ENCODE measurements at places on chromosomes 11 and 22.

- no peak for DNase-seq
Observed at GRCh38 chr11:134468081-134468668, 56.1 kb upstream of the B3GAT1 start.

DNA sequence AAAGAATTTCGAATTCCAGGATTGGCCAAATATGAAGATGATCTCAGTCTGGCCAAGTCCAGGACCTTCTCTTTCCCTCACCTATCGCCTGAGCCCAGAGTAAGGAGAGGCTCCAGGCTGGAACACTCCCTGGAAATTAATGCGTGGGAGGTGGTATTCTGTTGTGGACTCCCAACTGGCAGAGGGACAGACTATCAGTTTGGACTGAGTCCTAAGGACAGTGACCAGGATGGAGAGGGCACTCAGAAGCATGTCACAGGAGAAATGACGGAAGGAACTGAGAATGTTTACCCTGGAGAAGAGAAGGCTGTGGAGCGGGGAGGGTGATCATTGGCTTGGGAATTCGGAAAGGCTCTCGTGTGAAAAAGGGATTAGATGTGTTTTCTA is 84.4 kb downstream of the RPL27A start:
- DNase-seq = peak; percentile 60

GRCh38 chr22:37043828-37044538 is 7.6 kb upstream of the KCTD17 start:
- DNase-seq = peak; percentile 45

- no peak for DNase-seq
Observed at GRCh38 chr11:128291835-128292234, 295.5 kb downstream of the ETS1 start.

DNA sequence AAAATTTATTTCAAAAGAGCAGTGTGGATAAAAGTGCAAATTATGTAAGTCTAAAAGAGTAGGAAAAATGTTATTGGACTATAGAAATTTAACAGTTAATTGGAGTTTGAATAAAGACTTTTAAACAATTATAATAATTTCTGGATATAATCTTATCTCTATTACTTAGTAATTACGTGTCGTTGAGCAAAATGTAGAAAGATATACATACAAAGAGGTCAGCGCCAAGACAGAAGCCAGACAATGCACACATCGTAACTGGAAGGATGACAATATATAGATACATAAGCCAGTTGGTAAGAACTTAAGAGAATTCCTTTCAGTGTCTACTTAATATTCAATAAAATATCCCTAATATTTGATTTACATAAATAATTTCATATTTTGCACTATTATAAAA is 157.0 kb downstream of the LUZP2 start:
- no peak for DNase-seq

- DNase-seq = no peak
Observed at GRCh38 chr11:73439002-73439843, 63.0 kb downstream of the RELT start.

- no peak for DNase-seq
Observed at GRCh38 chr22:43832393-43833265, 20.5 kb upstream of the EFCAB6 start.

DNA sequence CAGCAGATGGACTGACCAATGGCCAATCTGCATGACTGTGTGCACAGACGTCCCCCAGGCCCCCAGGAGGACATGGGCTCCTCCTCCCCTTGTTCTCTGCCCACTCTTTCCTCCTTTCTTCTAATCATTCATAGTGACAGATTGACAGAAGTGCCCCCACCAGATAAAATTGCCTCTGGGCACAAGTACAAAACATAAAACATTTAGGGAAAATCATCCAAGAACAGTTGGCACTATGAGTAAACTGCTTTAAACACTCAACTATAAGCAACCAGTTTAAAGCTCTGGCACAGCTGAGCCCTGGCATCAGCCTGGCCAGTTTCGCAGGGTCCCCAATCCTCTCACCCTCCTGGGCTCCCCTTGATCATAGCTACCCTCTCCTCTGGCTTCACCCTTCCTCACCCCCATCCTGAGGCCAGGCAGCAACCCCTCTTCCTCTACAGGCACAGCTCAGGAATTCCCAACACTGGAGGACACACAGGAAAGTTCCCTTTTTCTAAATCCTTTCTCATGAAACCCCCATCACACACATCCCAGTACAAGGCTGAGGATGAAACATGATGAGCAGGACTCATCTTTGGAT is 232.9 kb downstream of the BUD13 start:
- DNase-seq = no peak

DNA sequence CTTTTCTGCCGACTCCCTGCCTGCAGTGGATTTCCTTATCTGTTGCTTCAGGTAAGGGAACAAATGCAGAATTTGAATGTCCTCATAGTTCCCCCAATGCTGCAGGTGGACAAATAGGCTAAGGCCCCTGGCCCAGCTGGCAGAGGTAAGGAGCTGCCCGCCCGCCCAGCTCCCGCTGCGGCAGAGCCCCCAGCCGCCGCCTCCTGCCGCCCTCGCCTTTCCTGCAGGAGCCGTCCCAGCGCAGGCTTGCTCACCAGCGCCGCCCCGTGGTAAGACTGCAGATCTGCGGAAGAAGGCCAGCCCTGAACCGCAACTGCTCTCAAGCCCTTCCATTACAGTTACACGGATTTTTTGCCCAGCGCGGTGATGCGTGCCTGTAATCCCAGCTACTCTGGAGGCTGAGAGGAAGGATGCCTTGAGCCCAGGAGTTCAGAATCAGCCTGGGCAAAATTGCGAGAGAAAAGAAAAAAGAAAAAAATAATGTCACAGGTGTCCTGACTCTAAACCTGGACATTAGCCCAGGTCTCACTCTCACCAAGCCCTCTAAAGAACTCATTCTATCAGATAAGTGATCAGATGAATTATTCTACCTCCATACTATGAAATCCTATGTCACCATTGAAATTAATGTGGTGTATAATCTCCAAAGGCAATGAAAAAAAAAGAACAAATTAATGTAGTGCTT is 51.2 kb upstream of the EMID1 start:
- DNase-seq = peak; percentile 38

GRCh38 chr11:62889484-62890437 is 9.1 kb downstream of the SLC3A2 start:
- no peak for DNase-seq

GRCh38 chr11:126791446-126791845 is 209.1 kb downstream of the KIRREL3 start:
- no peak for DNase-seq

GRCh38 chr11:83070731-83071566 is 748 bp downstream of the RAB30 start:
- DNase-seq = no peak

DNA sequence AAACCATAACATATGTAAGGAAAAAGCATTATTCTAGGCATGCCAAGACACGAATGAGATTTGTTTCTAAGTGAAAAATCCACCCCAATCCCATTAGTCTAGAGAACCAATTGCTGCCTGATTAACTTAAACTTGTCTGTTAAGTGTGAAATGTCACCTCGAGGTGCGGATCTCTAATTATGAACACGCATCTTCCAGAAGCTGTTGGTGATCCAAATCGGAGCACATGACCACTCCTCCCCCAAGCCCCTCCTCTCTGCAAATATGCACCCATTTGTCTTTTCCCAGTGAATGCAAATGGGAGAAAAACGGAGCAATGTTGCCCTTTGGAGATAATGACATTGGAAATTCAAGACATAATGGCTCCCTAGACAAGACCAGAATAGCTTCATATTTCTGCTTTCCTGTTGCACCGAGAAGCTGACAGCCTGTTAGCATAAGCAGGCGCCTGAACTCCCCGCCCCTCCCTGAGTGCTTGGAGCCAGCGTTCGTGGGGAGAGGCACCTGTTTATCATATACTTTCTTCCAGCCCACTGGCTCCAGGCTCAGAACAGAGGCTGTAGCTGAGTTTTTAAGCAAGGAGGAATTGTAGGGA is 6.0 kb upstream of the FXYD6 start:
- DNase-seq = no peak

GRCh38 chr11:95506777-95507176 is 275.8 kb upstream of the SESN3 start:
- no peak for DNase-seq

GRCh38 chr11:1983601-1983961 is 14.1 kb downstream of the H19 start:
- DNase-seq = no peak

- no peak for DNase-seq
Observed at GRCh38 chr11:102812188-102812587, 14.2 kb upstream of the MMP1 start.

- DNase-seq = no peak
Observed at GRCh38 chr11:10502770-10503169, 38.2 kb downstream of the RNF141 start.

DNA sequence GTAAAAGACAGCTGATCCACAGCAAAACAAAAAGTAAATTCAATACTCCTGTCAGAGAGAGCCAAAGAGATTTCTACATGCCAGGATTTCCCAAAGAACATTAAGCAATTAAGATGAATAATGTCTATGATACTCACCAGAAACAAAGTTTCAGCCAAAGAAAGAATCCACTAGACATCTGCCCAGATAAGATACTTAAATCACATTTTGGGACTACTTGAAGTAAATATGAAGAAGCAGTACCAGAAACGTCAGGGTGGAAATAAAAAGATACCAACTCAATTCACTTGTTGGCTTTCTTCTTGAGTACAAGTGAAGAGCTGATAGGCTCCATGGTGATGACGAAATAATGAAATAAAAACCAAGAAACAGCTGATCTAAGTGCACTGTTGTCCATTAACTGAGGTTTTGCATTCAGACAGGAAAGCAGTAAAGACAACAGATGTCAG is 31.6 kb upstream of the ARHGAP32 start:
- no peak for DNase-seq

DNA sequence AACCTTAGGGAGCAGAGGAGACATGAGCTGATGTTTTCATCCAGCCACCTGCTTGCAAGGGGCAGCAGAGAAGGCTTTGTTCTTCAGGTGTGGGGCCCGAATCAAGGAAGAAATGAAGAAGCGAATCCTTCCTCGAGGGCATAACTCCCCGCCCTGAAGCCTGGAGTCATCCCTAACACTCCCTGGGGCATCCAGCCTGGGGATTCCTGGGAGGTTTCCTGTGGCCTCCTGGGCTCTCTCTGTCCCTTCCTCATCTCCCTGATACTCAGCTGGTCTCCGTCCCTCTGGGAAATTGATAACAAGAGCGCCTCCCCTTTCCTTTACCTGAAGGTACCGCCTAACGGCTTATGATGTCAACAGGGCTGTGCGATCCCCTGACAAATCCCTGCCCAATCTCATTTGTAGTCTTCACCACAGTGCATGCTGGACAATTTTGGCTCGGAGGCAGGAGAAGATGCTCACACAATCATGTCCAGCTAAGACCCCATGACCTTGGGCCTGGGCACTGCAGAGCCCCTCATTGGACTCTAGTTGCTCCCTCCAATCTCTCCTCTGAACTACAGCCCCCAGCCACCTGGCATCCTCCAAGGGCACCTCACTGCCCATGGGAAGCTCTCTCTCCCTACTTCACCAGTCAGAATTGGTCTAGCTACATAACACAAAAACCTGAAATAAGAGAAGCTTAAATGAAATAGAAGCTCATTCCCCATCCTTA is 80.6 kb upstream of the RTL6 start:
- DNase-seq = peak; percentile 42

GRCh38 chr11:66221726-66222236 is 46.7 kb upstream of the RAB1B start:
- DNase-seq = peak; percentile 65

DNA sequence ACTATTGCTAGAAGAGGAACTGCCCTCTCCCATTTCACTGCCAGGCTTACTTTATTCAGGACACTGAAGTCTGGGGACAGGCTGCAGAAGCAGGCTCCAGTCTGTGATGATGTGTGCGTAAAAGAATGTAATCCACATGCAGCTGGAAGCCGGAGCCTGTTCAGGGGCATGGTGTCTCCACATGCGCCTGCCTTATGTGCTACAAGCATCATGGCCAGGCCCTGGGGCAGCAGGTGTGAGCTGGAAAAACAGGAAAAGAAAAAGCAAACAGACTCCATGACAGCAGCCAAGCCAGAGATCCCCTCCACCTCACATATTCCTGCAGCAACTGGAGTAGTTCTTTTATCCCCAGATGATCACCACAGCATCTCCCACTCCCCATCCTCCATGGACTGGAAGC is 33.4 kb downstream of the ARFGAP2 start:
- DNase-seq = peak; percentile 91

DNA sequence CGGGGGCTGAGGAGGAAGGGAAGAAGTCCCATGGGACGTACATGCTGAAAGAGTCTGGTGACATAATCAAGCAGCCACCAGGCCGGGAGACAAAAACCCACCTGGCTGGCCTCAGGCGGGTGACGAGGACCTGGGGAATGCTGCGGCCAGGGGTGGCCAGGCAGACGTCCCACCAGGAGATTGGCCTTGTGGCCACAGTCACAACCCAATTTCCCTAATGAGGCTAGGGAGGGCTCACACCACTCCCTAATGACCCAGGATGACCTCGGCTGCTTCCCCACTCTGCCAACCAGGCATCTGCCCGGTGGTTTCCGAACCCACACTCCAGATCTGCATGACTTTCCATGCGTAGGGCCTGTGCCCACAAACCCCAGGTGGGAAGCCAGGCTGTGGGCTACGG is 66.9 kb downstream of the SCUBE1 start:
- DNase-seq = no peak

DNA sequence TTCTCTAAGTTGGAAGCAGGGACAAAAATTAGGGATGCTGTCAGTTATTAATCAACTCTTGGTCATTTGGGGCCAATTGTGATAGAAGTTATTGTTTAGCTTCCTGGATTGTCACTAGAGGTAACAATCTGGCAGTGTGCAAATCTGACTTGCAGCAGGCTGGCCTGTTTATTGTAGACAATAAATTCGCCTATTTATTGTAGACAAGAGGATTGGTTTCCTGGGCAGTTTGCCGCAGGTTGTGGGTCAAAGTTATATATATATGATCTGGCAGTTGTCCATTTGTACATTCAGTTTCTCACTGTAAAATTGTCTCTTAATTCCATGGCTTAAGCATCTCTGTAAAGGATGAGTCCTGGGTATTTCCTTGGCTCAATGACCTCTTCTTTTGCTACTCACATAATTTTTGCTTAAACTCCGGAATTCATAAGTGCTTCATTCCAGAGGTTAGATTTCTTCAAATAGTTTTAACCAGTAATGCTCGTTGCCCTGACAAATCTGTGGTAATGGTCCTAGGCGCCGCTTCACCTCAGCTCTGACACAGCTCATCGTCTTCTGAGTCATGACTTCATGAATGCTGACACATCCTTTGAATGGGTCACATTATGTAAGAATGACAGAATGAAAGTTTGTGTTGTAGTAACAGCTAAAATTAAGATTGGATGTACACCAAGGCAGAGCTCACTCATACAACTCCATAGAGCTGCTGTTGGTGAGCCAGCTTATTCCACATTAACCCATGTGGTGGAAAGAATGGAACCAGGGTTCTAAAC is 7.8 kb upstream of the MMP3 start:
- DNase-seq = no peak

GRCh38 chr11:93529707-93530467 is 13.3 kb downstream of the SMCO4 start:
- no peak for DNase-seq

GRCh38 chr11:18271206-18271605 is 5.1 kb downstream of the SAA1 start:
- DNase-seq = no peak

DNA sequence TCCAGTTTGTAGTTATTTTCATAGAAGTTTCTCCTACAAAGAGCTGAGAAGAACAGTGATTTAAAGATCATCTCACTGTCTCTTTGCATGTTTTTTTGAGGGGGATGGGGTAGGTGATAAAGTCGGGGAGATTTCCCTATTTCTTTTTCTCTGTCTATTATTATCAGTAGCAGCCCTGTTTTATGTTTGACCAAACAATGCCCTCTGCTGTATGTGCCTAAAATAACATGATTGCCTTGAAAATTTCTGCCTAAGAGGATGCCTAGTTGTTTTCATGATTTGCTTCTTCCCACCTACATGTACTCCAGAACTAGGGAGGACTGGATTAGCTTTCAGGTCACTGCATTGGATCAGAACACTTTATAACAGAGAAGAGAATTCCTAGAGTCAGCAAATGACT is 1330.2 kb downstream of the LRRC4C start:
- DNase-seq = no peak

Measured in lower leg skin (tissue), 4 donors.